ENCODE measurements at places on chromosomes 1 and 21. TPM values are rescaled to one million over a fixed set of nuclear protein-coding genes. Genes with fewer than 3 reads are reported as not detected.

S100A9 gene
- 16.1 TPM for polyA plus RNA-seq

- no peak for DNase-seq
Observed at GRCh38 chr1:245765230-245766000, 610.6 kb downstream of the KIF26B start.

LHX8 gene
- not detected for polyA plus RNA-seq

DNA sequence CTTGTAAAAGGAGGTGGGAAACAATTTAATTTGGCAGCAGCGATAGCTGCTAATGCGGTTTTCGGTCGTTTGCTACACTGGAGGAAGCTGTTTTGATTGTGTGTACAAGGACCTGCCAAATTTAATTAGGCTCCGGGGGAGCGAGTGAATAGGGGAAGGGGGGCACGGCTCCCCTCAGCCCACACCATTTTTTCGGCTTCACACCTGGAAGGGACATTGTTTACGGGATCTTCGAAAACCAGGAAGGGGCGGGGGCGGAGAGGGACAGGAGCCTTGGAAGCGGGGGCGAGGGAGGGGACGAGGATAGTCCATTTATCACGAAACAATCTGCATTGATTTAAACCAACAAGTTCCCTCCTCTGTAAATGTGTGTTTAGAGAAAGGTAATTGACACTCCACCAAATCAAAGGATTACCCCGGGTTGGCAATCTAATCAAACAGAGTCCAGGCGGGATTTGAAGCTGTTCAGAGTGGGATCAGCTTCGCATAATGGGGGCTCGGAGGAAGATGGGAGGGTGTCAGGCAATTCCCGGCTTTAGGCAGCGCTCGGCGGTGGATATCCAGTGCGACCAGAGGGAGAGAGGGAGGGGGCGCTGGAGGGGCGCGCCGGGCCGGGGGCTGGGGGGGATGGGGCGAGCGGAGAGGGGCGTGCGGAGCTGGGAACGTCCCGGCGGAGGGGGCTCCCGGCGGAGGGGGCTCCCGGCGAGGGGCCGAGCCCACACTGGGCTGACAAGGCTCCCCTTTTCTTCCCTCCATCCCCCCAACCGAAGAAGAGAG, 9.8 kb downstream of the PAX7 start:
- DNase-seq: no peak

- DNase-seq: no peak
Observed at GRCh38 chr1:182340233-182341058, 51.1 kb downstream of the GLUL start.

DNA sequence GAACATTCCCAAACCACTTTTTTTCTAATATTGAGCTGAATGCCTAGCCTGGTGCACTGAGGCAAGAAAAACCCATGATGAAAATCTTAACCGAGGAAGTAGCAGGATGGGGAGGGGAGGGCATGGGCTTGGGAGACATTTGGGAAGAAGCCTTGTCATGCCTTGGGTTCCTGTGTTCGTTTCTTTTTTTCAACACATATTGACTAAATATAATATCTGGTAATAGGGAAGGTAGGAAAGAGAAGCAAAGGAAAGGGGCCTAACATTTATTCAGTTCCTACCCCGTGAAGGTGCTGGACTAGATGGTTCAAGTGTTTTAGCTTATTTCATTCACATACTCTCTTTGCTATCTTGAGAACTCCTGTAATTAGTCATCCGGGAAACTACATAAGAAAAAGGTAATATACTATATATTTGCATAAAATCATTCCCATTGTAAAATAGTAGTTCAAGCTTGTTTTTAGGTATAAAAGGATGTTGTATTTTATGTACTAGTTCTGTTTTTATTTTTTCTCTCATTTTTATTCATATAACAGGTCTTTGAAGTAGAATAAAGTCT, 62.1 kb downstream of the ST3GAL3 start:
- no peak for DNase-seq

DNA sequence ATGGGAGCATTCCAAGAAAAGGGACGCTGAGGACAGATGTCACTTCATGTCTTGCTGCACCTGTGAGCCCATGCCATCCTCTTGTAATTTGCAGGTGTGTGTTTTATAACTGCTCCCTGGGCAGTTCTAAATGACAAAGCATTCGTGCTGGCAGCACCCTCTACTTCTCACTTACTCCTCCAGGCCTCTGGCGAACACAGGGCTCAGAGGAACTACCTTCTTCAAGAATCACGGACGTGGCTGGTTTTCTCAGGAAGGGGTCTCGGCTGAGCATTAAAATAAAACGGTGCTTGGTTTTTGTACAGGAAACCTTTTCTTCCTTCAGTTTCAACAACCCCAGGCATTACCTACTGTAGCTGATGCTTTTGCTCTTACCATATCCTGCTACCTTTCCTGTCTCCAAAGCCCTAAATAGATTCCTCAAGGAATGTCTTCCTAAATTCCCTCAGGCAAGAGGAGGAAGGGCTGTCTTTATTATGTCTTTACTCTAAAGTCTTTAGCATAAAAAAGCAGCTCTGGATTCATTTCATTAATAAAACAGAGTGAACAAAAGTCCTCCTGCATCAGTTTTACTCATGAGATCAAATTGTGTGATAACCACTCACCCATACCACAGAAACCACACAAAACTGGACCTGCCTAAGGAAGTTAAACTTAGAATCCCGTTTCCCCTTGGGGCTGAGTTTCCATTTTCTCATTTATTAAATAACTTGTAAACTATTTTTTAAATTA, 79.0 kb upstream of the MAP10 start:
- no peak for DNase-seq

MCOLN2 gene
- 0.58 TPM for polyA plus RNA-seq

GRCh38 chr1:204709021-204709420, 23.5 kb upstream of the LRRN2 start:
- DNase-seq: no peak

Measured in right renal cortex interstitium (tissue), 3 donors.